ENCODE measurements at places on chromosomes 6 and 20. TPM values are rescaled to one million over a fixed set of nuclear protein-coding genes. Genes with fewer than 3 reads are reported as not detected.
A peak's percentile ranks its signal among the peaks of the same experiment; 100 is the strongest.

TUBB2B gene
- total RNA-seq, result 1,848 TPM

DNA sequence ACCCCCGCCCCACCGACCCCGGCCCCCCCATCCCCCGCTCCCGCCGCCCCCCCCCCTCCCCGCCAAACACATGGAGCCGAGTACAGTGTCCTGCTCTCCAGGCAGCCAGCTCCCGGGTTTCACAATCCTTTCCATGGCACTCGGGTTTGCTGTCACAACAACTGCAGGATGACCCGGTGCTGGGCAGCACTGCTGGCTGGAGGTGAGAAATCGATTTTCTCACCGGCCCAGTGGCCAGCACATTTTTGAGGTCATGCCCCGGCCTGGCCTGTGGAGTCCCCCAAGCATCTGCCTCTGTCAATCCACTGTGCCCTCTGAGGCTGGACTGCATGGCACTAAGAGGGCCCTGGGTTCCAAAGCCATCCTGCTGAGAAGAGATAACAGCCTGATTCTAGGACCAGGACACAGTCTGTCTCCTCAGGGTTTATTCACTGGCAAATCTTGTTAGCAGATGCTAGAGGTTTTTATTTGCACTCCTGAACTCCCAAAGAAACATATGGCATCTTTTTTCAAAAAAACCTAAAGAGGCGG lies 129.5 kb downstream of the NFATC2 start:
- peak; percentile 79 for DNase-seq

DNA sequence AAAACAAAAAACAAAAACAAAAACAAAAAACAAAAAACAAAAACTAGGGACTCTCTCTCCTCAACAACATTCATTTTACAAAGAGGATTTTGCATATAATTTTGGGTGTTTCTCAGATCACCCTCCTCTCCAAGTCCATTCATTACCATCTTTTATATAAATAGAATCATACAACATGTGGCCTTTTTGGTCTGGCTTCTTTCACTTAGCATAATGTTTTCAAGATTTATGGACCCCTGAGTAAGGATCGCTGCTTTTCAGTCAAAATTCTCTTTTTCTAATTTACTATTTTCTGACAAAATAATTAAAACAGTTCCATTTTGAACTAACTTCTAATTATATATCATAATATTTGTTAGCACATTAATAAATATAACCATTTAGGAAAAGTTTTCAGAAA lies 94.8 kb downstream of the UBE3D start:
- no peak for DNase-seq

SGK2 gene
- not detected for total RNA-seq

CALHM6 gene
- 2.1 TPM for total RNA-seq

DNA sequence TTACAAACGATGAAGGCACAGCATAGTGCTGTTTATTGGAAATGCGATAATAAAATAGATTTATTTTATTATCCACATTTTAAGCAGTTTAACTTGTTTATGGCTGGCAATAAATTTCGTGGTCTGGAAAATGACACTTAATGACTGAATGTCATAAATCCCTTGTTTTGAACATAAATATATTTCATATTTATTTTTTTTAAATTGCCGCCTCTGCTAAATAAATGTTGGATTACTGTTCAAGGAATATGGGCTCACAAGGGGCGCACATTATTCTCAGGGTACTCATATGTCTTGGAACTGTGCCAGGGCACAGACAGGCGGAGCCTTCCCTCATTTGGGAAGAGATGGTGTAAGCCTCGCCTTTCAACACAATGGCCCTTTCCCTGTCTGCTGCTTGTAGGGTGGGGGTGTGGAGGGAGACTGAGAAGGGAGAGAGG lies 134.3 kb downstream of the PXDC1 start:
- no peak for DNase-seq

DNA sequence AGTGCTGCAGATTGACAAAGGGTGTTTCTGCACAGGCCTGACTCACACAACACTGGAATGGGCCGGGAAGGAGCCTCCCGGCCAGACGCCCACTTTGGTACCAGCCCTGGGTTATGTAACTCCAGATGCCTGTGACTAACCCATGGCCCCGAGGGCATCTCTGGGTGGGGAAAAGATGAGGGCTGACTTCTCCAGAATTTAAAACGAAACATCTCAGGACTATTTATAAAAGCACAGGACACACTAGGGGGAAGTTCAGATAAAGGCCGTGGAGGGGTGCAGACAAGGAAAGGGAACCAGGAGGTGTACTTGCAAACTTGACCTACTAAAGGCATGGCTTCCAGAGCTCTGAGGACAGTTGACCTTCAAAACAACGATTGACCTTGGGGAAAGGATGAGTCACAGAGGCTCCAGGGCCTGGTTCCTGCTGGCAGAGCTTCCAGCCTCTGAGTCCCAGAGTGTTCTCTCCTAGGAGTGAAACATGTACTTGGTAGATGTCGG lies 196.9 kb downstream of the NFATC2 start:
- DNase-seq, result no peak

GRCh38 chr20:658731-659291 lies 5.8 kb upstream of the SRXN1 start:
- DNase-seq, result no peak

RAMACL gene
- total RNA-seq, result not detected

DNA sequence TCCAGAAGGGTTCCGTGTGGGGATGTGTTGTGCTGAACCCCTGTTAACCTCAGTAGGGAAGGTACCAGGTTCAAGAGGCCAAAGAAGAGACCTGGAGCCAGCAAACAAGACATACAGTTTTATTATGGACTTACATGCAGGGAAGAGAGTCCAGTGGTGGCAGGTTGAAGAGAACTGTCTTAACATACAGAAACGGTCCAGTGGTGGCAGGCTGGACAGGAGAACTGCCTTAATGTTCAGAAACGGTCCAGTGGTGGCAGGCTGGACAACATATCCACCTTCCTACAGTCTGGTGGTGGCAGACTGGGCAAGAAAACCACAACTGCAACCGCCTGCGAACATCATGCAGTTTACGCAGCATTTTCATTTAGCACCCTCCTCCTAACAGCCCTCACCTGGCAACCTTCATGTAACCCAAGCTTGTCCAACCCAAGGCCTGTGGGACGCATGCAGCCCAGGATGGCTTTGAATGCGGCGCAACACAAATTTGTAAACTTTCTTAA lies 75.9 kb downstream of the PHACTR3 start:
- DNase-seq, result no peak

PTK6 gene
- total RNA-seq, result 0.30 TPM

WFDC10B gene
- 0.52 TPM for total RNA-seq

DNA sequence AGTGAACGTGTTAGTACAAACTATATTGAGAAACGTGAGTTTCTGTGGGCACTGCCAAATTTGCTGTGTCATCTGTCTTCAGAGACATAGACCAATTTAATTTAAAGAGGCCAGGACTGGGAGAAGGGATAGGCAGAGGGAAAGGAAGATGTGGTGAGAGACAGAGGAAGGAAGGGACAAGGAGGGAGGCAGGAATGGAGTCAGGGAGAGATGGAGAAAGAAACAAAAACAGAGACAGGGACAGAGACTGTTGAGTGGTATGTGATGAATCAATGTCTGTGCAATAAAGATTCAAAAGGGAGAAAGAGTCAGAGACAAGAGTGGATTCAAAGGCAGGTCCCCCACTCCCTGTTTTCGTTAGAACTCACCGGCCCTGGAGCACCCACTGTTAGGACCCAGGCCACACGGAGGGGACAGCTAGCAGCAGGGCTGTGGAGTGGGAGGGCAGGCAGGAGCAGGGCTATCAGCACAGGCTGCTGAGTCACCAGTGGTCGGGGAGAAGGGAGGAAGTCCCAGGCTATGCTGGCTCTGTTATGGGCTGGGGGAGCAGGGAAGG lies 51.6 kb upstream of the CHD6 start:
- DNase-seq, result no peak

DNA sequence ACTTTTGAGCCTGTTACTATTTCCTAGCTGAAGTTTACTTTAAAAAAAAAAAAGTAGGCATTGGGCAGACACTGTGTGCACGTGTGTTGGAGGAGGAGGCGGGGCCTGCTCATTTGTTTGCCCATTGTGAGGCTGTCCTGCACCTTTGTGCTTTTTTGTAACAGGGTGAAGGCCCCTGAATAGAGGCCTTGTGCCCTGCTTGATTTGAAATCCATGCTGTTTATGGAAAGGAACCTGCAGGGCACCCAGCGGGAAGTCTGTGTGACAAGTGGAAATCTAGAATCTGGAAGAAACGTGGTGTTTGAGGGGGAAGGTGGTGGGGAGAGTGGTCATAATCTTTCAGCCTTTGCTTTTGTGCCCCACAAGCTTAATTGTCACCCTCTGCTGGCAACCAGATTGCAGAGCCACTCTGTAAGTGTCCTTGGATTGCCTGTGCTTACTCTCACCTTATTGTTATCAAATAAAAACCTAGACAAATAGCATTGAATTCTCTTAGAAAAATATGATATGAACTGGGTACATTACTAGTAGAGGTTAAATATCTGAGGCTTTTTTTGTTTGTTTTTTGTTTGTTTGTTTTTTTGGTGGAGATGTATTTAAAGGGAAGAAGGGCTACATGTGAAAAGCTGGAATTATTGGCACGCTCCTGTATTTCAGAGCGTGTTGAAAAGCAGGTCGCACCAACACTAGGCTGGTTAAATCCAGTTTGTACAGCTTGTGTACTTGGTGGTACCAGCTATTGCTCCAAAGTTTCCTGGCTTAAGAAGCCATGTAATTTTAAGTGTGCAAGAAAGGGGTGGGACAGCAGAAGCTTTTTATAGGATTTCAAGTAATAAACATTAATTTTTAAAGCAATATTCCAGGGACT lies 156.3 kb downstream of the ARID1B start:
- no peak for DNase-seq

HCK gene
- total RNA-seq, result 0.76 TPM

GRIK2 gene
- 0.76 TPM for total RNA-seq

PAK1IP1 gene
- 39.9 TPM for total RNA-seq

TNNC2 gene
- total RNA-seq, result 0.42 TPM

DNA sequence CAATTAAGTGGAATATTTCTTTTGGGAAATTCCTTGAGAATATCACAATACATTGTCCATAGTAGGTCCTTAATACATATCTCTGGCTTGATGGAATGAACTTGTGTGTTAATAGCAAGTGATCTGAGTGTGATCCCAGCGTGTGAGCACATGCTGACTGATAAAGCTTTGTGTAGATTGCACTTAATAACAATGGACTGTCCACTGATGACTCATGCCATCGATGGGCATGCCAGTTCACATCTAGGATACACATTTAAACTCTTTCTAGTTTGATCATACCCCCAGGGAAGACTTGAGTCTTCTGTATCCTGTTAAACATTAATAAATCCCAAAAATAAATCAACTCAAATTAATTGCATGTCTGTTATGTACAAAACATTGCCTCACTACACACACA lies 454.3 kb upstream of the SPTLC3 start:
- no peak for DNase-seq

- no peak for DNase-seq
These were observed 24.0 kb downstream of the BTBD3 start for GRCh38 chr20:11941593-11942246.

- no peak for DNase-seq
These were observed 357.1 kb upstream of the POU3F2 start for GRCh38 chr6:98477231-98477630.

DLK2 gene
- total RNA-seq, result 0.33 TPM

DNA sequence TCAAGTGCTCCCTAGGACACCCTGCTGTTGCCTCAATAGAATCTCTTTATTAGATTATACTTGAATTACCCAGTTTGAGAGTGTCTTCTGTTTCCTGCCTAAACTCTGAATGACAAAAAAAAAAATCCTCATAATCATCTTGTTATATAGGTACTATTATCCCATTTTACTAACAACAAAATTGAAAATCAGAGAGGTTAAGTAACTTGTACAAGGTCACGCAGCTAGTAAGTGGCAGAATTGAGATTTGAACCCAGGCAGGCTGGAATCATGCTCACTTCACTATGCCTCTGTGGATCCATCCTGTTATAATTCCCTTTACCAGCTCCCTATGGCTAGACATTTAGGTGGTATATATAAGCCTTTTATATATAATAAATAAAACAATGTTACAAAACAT lies 36.6 kb upstream of the UBR2 start:
- no peak for DNase-seq

DNA sequence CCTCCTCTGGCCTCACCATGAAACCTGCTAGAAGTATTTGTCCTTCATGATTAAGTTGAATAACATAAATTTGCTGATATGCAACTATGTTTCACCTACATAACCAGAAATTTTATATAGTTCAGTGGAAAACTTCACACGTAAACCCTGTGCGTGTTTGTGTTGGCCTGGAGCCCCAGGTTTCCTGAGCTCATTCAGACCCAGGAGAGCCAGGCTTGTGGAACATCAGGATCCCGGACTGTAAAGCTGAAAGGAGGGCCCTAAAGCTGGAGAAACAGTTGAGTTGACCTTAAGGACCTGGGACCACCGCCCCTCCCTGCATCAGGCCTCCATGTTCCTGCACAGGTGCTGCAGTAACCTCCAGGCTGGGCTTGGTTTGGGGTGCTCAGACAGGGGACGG lies 3.1 kb upstream of the SPATS1 start:
- no peak for DNase-seq

- DNase-seq, result no peak
These were observed 384.1 kb downstream of the LAMA2 start for GRCh38 chr6:129267028-129267427.

NOX3 gene
- not detected for total RNA-seq

DNA sequence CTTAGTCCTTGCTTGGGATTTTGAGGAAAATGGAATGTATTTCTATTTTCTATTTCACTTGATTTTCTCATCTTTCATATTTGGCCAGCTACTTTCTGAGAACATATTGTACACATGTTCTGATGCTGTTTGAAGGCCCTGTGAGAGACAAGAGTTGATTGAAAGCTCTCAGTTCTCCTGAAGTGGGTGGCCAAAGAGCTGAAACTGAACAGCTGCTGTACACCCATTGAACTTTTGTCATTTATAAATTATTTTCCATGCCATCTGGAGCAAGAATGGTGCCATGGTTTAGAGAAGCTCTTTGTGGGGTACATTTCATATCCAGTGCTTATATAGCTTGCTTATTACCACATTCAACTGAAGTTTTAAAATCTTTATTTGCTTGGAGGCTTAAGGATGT lies 298.3 kb downstream of the PRL start:
- DNase-seq, result no peak

- DNase-seq, result no peak
These were observed 83.4 kb downstream of the MAP7 start for GRCh38 chr6:136466777-136467176.

PSMB8 gene
- 4.6 TPM for total RNA-seq

- DNase-seq, result no peak
These were observed 95.5 kb downstream of the F13A1 start for GRCh38 chr6:6224933-6225486.

ZSCAN12 gene
- 4.6 TPM for total RNA-seq

GRCh38 chr6:154388803-154389202 lies 32.2 kb upstream of the IPCEF1 start:
- DNase-seq, result no peak

NHSL1 gene
- total RNA-seq, result 13.3 TPM

- no peak for DNase-seq
These were observed 50.8 kb upstream of the SASH1 start for GRCh38 chr6:148291876-148292275.

- no peak for DNase-seq
These were observed 99.0 kb upstream of the TAB2 start for GRCh38 chr6:149218471-149218870.

SNAI1 gene
- total RNA-seq, result 9.4 TPM

GRCh38 chr6:132931936-132932514 lies 117.7 kb downstream of the RPS12 start:
- DNase-seq, result no peak

FAM184A gene
- 13.2 TPM for total RNA-seq

RBBP8NL gene
- total RNA-seq, result not detected
